ENCODE measurements at places on chromosomes 6 and 20.

- no peak for DNase-seq
These were observed 1.7 kb upstream of the FBXO5 start for GRCh38 chr6:152984513-152984872.

- DNase-seq: no peak
These were observed 156.6 kb downstream of the OTOR start for GRCh38 chr20:16904751-16905150.

DNA sequence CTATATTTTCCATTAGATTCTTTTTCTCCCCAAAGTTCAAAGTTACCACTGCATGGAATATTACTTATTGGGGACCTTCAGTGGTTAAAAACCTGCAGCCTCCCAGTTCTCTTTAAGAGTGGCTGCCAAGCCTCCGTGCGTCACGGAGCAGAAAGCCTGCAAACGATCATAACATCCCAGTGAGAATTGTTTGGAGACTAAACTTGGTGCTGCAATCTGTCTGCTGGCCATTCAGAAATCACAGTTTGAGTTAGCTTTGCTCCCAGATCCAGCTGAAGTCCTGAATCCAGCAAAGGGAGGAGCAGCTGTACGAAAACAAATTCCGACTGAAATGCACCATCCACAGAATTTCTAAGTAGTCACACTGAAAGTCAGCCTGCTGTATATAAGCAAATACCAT, 213.5 kb upstream of the PDE10A start:
- DNase-seq: no peak

- DNase-seq: no peak
These were observed 21.7 kb downstream of the COL20A1 start for GRCh38 chr20:63314566-63315239.

DNA sequence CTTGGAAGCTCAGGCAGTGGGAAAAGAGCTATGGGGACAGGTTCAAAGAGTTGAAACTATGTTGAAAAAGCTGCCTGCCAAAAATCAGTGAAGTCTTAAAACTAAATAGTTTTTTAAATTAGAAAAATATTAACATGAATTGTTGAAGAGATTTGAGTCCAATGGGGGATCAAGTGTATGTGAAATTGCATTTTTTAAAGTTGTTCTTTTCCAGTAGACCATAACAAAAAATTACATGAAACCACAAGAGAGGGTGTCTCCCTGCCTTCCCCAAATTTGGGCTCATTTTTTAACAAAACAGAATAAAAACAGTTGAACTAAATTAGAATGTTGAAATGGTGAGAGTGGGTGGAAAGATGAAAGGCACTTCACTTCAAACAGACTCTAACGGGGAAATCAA, 31.5 kb upstream of the COL10A1 start:
- no peak for DNase-seq

- no peak for DNase-seq
These were observed 32.7 kb upstream of the COL10A1 start for GRCh38 chr6:116158641-116159040.

DNA sequence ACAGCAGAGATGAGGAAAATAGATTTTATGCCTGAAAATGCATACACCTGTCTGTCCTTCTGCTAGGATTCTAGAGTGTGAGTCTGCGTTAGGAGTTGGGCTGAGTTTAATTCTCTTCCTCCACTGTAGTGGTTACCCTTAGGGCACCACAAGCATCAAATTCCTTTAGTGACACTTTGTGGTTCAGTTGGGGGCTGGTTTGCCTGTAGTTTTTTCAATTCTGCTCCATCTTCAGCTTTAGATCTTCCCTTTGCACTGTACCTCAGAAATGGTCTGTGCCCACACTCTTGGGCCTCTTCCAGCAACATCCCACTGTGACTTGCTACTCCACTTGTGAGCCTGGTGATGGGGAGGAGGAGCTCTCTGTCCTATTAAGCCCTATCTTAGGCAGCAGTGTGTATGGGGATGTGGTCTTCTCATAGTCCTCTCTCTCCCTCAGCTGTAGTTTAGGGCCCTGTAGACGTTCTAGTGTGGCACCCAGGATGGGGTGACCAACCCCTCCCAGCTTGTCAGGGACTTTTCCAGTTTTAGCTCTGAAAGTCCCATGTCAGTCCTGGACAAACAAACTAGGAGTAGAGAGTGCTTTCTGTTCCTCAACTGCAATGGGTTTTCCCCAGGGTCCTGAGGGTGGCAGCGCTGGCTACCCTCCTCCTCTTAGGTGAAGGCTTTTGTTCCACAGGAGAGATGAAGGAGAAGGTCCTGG, 19.7 kb upstream of the OGFRL1 start:
- no peak for DNase-seq

Measured in stimulated activated CD8-positive, alpha-beta memory T cell treated with anti-CD3 and anti-CD28 coated beads, Interleukin-7, amount 100 ng/mL, for 1 hour (primary cell).